Astrocyte of the spinal cord (primary cell): ENCODE measurements at places on chromosomes 16 and 17.
A peak's percentile ranks its signal among the peaks of the same experiment; 100 is the strongest.

GRCh38 chr16:69328854-69329316 is 1.5 kb downstream of the PDF start:
- peak; percentile 70 for DNase-seq

GRCh38 chr17:4947411-4948165 is 742 bp downstream of the PFN1 start:
- peak; percentile 57 for DNase-seq

DNA sequence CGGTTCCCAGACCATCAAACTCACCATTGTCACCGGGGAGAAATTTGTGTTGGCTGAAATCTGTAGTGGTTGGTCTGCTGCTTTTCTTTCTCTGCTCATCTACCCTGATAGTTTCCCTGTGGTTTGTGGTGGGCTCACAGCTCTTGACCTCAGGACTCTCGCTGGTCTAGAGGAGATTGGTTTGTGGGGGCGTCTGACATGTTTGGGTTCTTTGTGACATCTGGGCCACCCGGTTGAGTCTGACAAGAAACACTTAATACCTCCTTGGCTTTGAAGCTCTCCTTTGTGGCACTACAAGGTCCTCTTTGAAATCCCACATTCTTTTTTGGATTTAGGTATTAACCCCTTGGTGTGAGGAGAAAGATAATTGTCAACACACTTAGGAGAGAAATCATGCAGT is 662.0 kb downstream of the WWOX start:
- no peak for DNase-seq

DNA sequence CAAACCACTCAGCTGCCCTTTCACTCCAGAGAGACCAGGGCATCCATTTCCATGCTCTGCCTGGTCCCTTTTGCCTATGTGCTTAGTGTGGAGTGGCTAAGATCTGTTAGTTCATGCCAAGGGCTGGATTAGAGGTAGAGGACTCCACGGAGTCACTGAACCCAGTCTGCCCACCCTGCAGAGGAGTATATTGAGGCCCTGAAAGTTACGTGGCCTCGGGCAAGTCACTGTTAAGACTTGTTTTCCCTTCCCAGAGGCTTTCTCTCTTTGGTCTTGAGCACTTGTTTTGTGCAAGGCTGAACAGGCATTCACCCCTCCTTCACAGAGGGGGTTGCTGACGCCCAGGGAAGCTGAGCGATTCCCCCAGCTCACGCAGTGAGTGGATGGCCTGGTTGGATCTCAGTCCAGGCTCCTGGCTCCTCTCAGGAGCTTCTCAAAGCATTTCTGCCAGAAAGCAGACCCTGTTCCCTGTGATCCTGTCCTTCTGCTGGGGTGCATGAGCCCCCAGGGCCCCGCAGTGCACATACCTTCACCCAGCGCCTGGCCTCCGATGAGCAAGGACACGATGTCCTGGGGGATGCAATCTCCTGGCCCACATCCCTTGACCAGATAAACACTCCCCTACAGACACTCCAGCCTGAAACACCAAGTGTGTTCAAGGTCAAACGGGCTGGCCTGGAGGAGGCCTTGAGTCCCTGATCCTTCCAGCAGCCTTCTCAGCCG is 153.4 kb upstream of the GSE1 start:
- no peak for DNase-seq
